B cell (primary cell): ENCODE measurements at places on chromosomes 6 and 20. TPM values are rescaled to one million over a fixed set of nuclear protein-coding genes. Genes with fewer than 3 reads are reported as not detected.

The CGA gene
- polyA plus RNA-seq, result not detected in 2 replicates

The LGSN gene
- 0.17 TPM in 1 of 2 replicates, not detected in the other for polyA plus RNA-seq

The VGLL2 gene
- not detected in 2 replicates for polyA plus RNA-seq

The OOEP gene
- polyA plus RNA-seq, result 0.25 and 0.70 TPM in 2 replicates

The RNF182 gene
- polyA plus RNA-seq, result 0.12 TPM in 1 of 2 replicates, not detected in the other

The LBP gene
- not detected in 2 replicates for polyA plus RNA-seq

The BTBD3 gene
- 2.1 and 4.4 TPM in 2 replicates for polyA plus RNA-seq

The PRDM1 gene
- polyA plus RNA-seq, result 8.4 and 9.6 TPM in 2 replicates

The MBOAT1 gene
- 5.4 and 8.2 TPM in 2 replicates for polyA plus RNA-seq

The TRIM15 gene
- polyA plus RNA-seq, result not detected in 2 replicates

The L3MBTL3 gene
- 23.3 and 28.0 TPM in 2 replicates for polyA plus RNA-seq

DNA sequence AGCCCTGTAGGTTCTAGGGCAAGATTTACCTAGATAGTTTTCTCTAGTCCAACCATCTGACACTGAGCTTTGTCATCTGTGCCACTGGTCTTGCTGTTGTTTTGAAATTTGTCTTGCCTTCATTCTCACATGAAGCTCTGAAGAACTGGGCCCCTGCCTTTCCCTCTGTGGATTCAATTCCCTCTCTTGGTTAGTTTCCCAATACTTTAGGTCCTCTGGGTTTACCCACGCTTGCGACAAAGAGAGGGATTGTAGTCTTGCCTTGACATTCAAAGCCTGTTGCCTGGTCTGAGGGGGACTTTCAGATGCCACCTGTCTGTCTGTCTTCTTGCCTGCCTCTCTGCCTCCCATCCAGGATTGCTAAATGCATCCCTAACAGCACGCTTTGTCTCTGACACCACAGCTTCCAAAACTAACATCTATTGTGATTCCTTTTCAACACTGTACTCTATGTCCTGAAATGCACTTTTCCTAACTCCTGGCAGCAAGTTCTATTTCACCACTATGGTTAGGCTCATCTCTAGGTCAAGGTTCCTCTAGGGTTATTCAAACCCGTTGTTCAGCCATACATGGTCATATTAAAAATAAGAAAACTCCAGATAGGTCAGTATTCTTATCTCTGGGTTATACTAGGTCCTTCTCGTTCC lies 25.5 kb upstream of the MANEA start:
- no peak for DNase-seq

DNA sequence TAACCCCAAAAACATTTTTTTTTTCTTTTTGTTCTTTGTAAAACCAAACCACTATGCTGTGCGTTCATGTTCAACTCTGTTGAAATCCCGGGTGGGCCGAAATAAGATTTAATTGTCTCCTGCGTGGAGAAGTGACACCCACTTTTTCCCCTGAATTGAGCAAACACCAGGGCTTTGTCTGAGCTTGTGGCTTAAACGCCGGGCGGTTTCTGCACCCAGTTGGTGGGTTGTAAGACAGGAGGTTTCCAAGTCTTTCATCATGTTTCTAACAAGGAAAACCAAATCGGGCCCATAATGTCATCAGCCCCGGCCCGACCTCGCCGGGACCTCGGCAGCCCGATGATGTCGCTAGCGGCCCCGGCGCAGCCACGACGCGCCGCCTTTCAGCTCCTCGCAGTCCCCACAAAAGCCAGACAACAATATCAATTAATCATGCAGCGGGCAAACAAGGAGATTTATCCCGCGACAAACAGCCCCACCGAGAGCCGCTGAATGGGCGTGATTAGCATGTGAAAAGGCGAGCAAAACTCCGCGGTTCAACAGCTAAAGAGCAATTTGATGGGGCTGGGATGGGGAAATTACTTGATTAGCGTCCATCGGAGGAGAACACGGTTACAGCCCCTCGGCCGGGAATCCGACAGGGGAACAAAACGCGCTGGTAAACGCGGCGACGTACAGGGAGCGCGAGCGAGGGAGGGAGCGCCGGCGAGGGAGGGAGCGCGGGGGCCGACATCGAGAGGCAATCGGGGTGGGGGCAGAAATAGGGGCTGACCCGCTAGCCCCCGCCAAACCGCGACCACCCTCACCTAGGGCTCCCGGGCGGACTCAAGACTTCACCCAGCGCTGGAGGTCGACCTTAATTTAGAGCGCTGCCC lies 5.3 kb downstream of the LINC00237 start:
- peak; percentile 60 for DNase-seq

DNA sequence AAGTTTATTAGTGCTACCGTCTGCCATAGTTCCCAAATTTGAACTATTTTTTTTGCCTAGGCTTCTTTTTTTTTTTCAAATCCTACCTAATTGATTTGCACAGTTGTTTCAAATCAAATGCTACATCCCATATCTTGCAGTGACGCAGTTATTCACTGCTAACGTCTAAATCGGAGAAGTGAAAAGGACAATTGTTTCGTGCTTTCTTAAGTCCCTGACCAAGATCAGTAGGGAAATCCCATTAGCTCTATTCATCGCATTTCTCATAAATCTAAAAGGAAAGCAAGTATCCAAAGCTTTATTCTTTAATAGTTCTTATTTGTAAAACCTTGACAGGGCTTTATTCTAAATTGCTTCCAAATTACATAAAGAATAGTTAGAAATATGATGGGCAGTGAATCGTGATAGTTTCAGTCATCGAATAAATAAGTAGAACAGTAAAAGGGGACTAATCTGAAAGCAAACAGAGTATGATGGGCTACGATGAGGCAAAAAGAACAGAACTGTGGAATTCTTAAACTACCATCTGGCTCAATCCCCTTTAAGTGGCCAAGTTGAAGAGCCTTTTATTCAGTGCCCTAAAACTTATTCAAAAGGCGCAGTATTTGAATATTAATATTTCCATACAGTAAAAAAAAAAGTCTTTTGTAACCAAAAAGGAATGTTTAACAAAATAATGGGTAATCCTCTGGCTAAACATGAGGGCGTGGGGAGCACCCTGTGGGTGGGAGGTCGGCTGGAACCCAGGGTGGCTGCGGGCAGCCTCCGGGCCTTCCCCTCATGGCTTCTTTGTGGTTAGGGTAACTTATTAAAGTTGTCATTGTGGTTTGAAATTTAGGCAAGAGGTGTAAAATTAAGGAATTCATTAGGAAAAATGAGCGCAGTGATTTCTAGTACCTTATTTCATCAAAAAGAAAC lies 3.0 kb upstream of the ARID1B start:
- no peak for DNase-seq

DNA sequence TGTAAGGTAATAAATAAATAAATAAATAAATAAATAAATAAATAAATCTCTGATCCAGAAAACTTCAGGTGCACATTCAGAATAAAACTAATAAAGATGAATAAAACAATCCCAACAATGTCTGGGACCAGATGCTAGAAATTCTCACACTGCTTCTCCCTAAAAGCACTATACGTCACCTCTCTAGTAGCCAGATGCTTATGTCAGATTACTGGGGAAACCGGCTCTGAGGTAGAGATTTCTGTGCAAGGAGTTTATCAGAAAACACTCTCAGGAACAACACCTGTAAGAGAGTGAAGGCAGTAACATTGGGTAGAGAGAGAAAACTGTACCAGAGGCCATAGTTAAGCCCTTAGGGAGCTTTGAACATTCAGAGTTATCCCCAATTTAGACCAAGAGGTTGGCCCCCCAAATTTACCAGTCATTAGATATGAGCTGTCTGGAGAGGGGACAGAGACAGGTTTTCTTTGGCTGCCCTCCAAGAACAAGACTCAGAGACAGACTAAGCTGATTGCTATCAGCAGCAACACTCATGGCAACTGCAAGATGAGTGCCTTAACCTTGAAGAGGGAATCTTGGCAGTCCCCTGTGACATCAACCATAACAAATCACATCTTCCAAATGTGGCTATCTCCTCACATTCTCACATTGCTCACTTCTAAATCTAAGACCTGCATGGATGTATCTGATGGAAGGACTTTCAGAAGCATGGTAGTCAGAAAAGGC lies 151.2 kb upstream of the BMP5 start:
- DNase-seq, result no peak

GRCh38 chr20:53413186-53413631 lies 180.4 kb downstream of the ZNF217 start:
- DNase-seq, result peak; percentile 72

DNA sequence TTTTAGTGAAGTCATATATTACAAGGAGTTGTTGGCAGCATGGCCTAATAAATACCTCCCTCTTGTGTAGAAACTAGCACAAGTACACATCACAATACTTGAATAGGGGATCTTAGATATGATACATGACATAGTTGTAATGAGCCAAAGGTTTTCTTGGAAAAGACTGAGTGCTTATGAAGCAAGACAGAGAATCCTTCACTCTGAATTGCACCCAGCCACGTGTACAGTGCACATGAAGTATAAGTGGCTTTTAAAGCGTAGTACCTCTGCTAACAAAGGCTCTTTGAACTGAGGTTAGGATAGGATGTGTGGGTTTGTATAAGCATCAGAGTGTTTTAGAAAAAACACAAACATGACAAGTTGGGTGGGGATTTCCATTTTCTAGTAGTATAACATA lies 145.5 kb upstream of the STMND1 start:
- no peak for DNase-seq

DNA sequence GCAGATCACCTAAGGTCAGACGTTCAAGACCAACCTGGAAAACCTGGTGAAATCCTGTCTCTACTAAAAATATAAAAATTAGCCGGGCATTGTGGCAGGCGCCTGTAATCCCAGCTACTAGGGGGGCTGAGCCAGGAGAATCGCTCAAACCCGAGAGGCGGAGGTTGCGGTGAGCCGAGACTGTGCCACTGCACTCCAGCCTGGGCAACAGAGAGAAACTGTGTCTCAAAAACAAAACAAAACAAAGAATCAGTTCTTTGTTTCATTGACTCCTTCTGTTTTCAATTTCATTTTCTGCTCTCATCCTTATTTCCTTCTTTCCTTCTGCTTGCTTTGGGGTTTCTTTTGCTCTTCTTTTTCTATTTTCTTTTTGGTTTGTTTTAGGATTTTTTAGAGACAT lies 8.9 kb upstream of the TMEM14C start:
- no peak for DNase-seq

DNA sequence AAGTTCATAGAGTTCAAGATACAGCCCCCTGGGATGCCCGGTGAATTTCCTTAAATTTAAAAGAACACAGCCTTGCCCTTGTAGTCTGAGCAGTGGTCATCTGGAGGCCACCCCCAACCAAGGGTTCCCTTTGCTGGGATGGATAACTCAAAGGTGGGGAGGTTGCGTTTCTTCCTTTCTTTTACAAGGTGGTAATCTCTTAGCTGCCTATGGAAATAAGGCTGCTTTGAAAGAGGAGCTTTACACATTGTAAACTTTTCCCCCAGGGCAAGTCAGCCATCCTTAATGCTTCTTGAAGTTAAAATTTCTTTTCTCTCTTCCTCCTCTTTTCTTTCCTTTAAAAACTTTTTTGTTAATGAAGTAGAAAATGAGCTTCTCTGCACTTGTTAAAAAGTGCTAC lies 71.2 kb upstream of the PRDM1 start:
- no peak for DNase-seq

GRCh38 chr6:108995296-108995695 lies 99.3 kb downstream of the SESN1 start:
- no peak for DNase-seq

- no peak for DNase-seq
Observed at GRCh38 chr6:16619777-16620176, 141.5 kb downstream of the ATXN1 start.

GRCh38 chr20:50413088-50413500 lies 97.1 kb upstream of the PTPN1 start:
- no peak for DNase-seq

DNA sequence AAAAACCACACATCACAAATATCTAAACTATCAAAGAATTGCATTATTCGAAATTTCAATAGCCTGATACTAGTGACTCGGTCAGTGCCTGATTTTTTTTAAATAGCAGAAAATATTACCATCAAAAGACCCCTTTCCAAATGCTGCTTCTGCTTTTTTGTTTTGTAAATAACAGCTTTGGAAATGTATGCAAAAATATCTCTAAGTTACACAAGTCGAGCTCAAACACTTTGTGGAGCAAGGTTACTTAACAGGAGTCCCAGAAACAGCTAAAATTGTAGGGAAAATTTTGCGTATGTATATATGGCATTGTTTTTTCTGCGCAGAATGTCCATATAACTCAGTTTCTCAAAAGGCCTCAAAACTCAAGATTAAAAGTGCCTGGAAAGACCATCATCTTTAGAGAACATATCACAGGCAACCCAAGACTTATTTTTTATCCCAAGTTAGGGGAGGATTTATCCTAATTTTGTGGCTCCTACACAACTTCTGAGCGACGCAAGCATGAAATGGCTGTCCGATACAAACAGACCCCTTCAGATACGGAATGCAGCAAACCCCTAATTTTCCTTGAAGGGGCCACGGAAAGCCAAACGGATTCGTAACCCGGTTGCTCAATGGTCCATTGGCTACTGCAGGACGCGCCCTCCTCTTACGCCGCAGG lies 1.3 kb downstream of the CEP85L start:
- no peak for DNase-seq

DNA sequence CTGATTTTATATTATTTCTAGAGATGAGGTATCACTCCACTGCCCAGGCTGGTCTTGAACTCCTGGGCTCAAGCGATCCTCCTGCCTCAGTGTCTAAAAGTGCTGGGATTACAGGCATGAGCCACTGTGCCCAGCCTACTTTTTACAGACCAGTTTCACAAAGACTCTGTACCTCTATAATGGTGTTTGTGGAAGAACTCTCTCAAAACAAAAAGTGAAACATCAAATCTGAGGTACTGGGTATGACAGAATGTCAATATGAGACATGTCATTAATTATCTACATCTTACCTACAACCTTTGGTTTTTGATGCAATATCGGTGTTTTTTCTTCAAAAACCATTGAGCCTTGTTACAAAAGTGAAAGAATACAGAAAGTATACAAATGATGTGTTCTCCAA lies 49.4 kb upstream of the MCM9 start:
- DNase-seq, result no peak

DNA sequence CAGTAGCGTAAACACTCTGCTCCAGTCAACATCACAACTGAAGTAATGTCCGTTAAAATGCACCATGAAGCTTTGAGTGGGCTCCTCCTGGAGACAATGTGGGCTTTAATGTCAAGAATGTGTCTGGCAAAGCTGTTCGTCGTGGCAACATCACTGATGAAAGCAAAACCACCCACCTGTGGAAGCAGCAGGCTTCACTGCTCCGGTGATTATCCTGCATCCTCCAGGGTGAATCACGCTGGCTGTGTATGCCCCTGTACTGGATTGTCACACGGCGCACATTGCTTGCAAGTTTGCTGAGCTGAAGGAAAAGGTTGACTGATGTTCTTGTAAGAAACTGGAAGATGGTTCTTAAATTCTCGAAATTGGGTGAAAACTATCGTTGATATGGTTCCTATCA lies 128.5 kb downstream of the MOXD1 start:
- no peak for DNase-seq

DNA sequence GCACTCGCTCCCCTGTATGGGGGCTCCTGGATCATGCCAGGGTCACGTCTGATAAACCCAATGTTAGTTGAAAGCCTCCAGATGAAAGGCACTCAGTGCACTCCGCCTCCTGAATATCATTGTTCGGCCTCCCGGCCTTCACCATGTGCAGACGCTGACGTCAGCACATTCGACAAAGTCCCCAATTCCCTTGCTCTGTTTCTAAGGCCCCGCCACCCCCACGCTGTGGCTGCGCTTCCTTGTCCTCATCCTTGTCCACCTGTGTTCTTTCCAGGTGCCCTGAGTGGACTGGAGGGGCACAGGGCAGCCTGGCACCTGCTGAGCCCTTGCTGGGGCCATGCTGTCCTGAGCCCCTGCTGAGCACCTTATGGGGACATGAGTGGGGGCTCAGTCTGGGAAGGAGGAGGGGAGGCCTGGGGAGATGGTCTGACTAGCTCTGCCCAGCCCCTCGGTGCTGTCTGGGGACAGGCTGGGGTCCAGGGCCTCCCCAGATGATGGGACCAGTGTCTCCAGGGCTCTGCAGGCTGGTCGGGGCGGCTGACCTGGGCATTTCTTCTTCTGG lies 9.8 kb upstream of the BHLHE23 start:
- DNase-seq, result no peak
